SK-N-SH (cell line): ENCODE measurements at places on chromosomes 7 and 10. TPM values are rescaled to one million over a fixed set of nuclear protein-coding genes. Genes with fewer than 3 reads are reported as not detected.

GRCh38 chr7:96316949-96317348 is 4.9 kb downstream of the SLC25A13 start:
- DNase-seq = no peak

GRCh38 chr10:100442548-100442947 is 20.3 kb upstream of the WNT8B start:
- DNase-seq = no peak

GRCh38 chr7:51521054-51521453 is 204.4 kb upstream of the COBL start:
- no peak for DNase-seq

DNA sequence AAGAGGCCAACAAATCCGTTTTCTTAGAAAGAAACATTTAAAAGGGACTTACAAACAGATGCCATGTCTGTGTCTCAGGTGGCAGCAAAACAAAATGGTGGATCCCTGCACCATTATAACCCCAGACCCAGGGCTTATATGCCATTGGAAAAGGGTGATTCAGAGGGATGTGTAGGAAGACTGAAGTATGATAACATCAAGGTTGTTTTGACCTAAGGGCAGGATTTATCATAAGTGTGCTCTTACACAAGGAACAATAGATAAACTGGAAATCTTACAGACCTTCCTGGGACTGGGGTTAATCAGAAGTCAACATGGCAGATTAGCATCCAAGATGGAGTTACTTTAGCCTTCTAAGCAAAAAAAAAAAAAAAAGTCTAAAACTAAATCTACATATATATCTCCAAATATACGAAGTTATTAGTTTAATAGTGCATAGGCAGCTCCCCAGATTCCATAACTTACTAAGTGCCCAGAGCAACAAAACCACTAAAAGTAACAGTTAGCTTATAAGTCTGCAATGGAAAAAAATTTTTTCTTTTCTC is 34.3 kb upstream of the WNT16 start:
- DNase-seq = no peak

GRCh38 chr7:47571331-47572093 is 10.4 kb downstream of the TNS3 start:
- DNase-seq = peak; percentile 64

Gene OR2A12
- not detected in 2 replicates for polyA plus RNA-seq
